ENCODE measurements at places on chromosomes 3 and 15. TPM values are rescaled to one million over a fixed set of nuclear protein-coding genes. Genes with fewer than 3 reads are reported as not detected.

DNA sequence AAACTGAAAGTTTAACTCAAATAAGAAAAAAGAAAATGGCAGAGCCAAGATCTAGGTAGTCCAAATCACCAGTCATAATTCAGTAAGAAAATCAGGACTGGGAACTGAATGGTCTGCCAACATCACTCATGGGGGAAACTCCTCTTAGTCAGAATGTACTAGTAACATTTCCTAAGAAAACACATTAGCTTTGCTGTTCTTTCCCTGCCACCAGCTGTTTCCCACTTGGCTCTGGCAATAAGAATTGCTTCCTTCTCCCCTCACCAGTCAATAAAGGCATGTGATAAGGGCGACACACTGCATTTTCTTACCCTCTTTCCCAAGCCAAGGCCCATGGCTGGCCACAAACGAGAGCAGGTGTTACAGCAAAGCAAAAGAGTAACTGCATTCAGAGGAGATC lies 46.1 kb downstream of the PIK3R4 start:
- no peak overlapping the region for H3K4me3 ChIP-seq
- no peaks in the 10 kb centered on the region for H3K4me1 ChIP-seq
- no peak overlapping the region for H3K27ac ChIP-seq
- DNase-seq, result no peak
- H3K27me3 ChIP-seq, result no peaks in the 10 kb centered on the region

Gene ANKDD1A
- total RNA-seq, result 1.2 TPM

Gene PRR20G
- not detected for total RNA-seq

- no peak overlapping the region for H3K4me3 ChIP-seq
- no peaks in the 10 kb centered on the region for H3K36me3 ChIP-seq
- no peak for DNase-seq
- no peak overlapping the region for H3K27ac ChIP-seq
- H3K27me3 ChIP-seq, result no peaks in the 10 kb centered on the region
These were observed 121.9 kb downstream of the SLCO3A1 start for GRCh38 chr15:91975241-91975978.

DNA sequence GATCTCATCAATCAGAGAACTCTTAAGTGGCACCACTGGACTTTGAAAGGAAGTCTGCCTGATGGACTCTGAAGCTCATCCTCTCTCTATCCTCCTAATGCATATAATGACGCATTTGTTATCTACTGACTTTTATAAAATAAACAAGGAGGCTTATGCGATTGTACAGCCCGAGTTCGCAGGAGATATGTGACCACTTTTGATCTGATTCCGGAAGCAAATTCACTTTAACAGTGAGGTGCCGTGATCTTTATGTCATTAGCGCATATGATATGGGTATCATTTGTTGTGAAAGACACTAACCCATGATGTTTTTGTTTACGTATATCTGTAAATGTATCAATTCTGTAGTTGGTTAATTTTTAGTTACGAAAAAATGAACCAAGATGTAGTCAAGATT lies 427 bp upstream of the RNF111 start:
- peak overlapping the region; percentile 91 for H3K4me3 ChIP-seq
- DNase-seq, result no peak
- peaks cover 3% of the 10 kb centered on the region for H3K4me1 ChIP-seq
- peak overlapping the region; percentile 6 for H3K27ac ChIP-seq
- peaks cover 11% of the 10 kb centered on the region for H3K36me3 ChIP-seq
- H3K27me3 ChIP-seq, result no peaks in the 10 kb centered on the region

DNA sequence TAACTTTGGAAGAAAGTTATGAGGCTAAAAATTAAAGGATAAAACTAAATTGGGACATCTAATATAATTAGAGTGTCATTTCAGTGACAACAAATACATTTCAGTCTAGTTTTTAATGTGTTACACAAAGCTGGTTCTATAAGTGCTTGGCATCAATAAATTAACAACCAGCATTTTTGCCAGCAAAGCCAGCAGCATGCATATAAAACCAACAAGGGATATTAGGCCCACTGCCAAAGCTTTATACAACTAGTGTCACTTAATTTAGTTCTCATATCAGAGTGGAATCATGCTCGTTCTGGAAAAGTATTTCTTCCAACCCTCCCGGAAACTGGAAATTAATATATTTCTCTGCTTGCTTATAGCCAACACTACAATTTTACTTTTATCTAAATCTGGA lies 88.8 kb downstream of the THBS1 start:
- no peaks in the 10 kb centered on the region for H3K27me3 ChIP-seq
- H3K4me3 ChIP-seq, result no peak overlapping the region
- no peaks in the 10 kb centered on the region for H3K4me1 ChIP-seq
- no peak for DNase-seq
- H3K27ac ChIP-seq, result no peak overlapping the region

GRCh38 chr3:10472877-10473440 lies 32.4 kb downstream of the ATP2B2 start:
- H3K4me3 ChIP-seq, result no peak overlapping the region
- no peaks in the 10 kb centered on the region for H3K36me3 ChIP-seq
- H3K27ac ChIP-seq, result no peak overlapping the region
- no peaks in the 10 kb centered on the region for H3K4me1 ChIP-seq
- no peak for DNase-seq

GRCh38 chr3:179953993-179954870 lies 82.5 kb downstream of the PEX5L start:
- peak overlapping the region; percentile 94 for H3K27ac ChIP-seq
- peak; percentile 48 for DNase-seq
- H3K4me1 ChIP-seq, result peaks cover 48% of the 10 kb centered on the region
- H3K4me3 ChIP-seq, result no peak overlapping the region
- no peaks in the 10 kb centered on the region for H3K27me3 ChIP-seq

Gene LMAN1L
- not detected for total RNA-seq

Gene CHRD
- 0.24 TPM for total RNA-seq

GRCh38 chr3:134249935-134250716 lies 533 bp downstream of the RYK start:
- H3K27me3 ChIP-seq, result no peaks in the 10 kb centered on the region
- H3K36me3 ChIP-seq, result no peaks in the 10 kb centered on the region
- H3K4me3 ChIP-seq, result peak overlapping the region; percentile 91

DNA sequence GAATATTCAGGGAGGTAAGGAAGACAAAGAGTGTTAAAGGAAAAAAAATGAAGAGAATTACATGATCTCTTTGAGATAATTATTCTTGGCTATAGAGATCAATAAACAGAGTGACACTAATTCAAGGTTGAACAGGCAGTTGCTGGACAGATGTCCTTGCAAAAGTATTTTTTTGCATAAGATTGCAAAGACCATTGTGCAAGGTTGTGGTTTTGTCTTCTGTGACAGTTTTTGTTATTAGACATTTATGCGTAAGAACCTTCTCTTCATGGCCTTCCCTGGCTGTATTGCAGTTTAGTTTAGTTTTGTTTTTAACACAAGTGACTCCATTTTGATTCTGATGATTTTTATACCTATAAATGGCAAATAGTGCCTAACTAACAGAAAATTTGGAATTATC lies 682.8 kb upstream of the ARPP21 start:
- H3K4me3 ChIP-seq, result no peak overlapping the region
- H3K4me1 ChIP-seq, result peaks cover 4% of the 10 kb centered on the region
- DNase-seq, result no peak
- peaks cover 41% of the 10 kb centered on the region for H3K27me3 ChIP-seq

DNA sequence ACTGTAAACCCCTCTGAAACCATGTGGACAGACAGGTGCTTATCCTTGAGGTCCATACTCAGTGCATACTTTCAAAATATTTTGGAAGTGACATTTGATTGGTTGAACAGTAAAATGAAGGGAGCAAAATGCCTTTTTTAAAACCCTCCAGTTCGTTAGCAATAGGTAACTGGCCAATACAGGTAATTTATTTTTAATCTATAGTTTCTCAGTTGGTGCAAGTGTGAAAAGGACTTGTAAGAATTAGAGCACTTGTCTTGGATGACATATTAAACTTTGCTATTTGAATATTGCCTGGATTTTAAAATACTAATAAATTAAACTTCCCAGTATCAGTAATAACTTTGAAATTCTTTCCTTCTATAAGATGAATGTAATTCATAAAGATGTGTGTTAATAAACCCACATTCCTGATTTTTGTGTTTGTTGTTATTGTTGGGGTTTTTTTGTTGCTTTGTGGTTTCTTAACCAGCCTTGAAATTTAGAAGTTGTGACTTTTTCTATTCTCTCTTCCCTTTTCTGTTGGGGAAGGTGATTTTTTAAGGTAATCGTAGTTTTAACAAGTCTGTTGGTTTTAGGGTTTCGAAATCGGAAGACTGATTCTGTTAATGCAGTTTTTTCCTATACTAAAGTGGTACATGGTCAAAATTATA lies 90.0 kb downstream of the STT3B start:
- no peak for DNase-seq
- H3K27me3 ChIP-seq, result no peaks in the 10 kb centered on the region
- no peak overlapping the region for H3K4me3 ChIP-seq
- peaks cover 11% of the 10 kb centered on the region for H3K36me3 ChIP-seq
- no peak overlapping the region for H3K27ac ChIP-seq

DNA sequence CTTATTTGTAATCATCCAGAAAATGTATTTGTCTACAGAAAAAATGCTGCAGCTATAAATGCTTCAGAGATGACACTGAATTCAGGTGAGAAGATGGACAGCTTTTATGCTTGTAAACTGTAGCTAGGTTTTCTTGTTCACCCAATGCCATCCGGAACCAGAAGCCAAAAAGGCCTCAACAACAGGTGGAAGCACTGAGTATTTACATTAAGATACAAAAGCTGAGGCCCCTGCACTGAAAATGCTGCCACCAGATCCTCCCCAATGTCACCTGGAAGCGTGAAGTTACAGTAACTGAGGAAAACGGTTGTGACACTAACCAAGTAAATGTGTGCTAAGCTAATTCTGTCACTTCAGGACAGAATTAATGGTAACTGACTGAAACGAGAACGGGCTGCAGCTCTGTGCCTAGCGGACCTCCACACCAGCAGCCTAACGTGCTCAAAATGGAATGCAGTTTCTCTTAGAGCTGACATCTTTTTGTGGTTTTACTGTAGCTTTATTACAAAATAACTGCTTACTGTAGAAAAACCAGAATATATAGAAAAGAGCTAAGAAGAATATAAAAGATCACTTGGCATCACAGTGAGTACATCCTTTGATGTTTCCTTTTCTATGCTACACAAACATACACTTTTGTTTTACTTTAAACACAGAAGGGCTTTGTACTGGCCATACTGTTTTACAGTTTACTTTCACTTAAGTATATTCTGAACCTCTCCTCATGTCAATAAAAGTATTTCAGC lies 7.6 kb downstream of the CHSY1 start:
- no peaks in the 10 kb centered on the region for H3K27me3 ChIP-seq
- H3K27ac ChIP-seq, result peak overlapping the region; percentile 73
- DNase-seq, result no peak
- peak overlapping the region; percentile 2 for H3K4me3 ChIP-seq

Gene AEN
- 13.8 TPM for total RNA-seq

Gene CELSR3
- total RNA-seq, result 0.38 TPM

Gene C3orf49
- not detected for total RNA-seq

DNA sequence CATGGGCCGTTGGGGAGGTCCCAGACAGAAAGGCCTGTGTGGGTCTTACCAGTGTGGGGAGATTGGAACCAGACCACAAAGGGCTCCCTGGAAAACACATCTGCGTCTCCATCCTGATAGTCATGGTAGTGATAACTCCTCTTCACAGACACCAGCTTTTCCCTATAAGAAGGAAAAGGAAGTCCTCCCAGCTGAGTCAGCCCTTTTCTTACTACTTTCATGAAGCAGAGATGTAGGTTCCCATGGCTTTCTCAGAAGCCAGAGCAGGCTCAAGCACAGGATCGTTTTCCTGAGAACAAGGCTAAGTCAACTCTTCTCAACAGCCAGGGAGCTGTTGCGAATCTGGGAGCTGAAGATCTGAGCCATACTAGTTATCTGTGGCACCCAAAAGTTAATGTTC lies 6.1 kb downstream of the DNASE1L3 start:
- H3K36me3 ChIP-seq, result no peaks in the 10 kb centered on the region
- no peak overlapping the region for H3K4me3 ChIP-seq
- no peak overlapping the region for H3K27ac ChIP-seq
- H3K4me1 ChIP-seq, result peaks cover 12% of the 10 kb centered on the region
- no peak for DNase-seq

DNA sequence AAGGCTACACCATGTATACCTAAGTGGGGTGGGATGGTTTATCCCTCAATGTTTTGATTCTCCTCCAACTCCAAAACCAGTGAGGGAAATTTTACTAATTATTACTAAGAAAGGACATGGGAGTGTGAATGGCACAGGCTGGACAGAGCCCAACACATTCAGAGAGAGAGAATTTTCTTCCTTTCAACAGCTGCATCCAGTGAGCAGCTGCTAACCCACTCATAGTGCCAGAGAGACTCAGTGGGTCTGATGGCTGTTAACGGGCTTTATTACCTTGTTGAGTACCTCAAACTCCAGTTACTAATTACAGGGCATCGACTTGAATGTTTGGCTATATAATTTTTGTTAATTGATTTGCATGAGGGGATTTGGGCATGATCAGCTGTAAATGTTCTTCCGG lies 75.8 kb downstream of the RORA start:
- no peaks in the 10 kb centered on the region for H3K4me1 ChIP-seq
- H3K27me3 ChIP-seq, result no peaks in the 10 kb centered on the region
- H3K27ac ChIP-seq, result no peak overlapping the region
- H3K36me3 ChIP-seq, result no peaks in the 10 kb centered on the region
- no peak overlapping the region for H3K4me3 ChIP-seq

Gene CFAP20DC
- 1.6 TPM for total RNA-seq

Gene CCR9
- 214 TPM for total RNA-seq

Gene CMTM8
- 4.1 TPM for total RNA-seq

GRCh38 chr15:55916666-55917409 lies 76.6 kb downstream of the NEDD4 start:
- no peaks in the 10 kb centered on the region for H3K4me1 ChIP-seq
- H3K27me3 ChIP-seq, result no peaks in the 10 kb centered on the region
- H3K4me3 ChIP-seq, result no peak overlapping the region
- H3K36me3 ChIP-seq, result no peaks in the 10 kb centered on the region
- no peak for DNase-seq

GRCh38 chr3:12840591-12841148 lies 695 bp downstream of the RPL32 start:
- H3K4me3 ChIP-seq, result peak overlapping the region; percentile 99
- no peaks in the 10 kb centered on the region for H3K27me3 ChIP-seq
- peak overlapping the region; percentile 89 for H3K27ac ChIP-seq
- peaks cover 44% of the 10 kb centered on the region for H3K36me3 ChIP-seq

DNA sequence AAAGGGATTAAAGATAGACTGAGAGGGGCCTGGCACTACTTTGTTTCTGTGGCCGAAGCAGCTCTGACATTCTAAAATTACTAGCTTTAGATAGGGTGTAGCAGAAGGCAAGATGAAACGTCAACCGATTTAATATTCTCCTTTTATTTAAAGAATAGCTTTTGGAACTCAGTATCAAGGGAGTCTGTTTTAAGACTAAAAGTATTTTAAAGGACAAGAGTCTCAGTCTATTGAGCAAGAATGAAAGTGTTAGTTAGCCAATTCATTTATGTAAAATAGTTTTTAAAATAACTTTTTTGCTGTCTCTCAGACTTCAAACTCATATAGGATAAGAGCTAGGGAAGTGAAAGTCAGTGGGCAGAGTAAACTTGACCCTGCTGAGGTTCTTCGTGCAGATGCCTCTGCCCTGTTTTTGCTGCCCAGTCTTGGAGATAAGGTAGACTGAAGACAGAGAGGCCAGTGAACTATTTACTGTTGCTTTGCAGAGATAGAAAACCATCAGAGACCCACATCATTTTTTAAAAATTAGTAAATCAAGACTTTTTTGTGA lies 1090.9 kb downstream of the ROBO2 start:
- H3K27ac ChIP-seq, result no peak overlapping the region
- no peak overlapping the region for H3K4me3 ChIP-seq
- H3K4me1 ChIP-seq, result no peaks in the 10 kb centered on the region
- no peaks in the 10 kb centered on the region for H3K36me3 ChIP-seq
- H3K27me3 ChIP-seq, result no peaks in the 10 kb centered on the region
- DNase-seq, result no peak

Data from thymus (tissue), 14 donors.